ENCODE measurements at places on chromosomes 2 and 18.

- DNase-seq, result no peak
Observed at GRCh38 chr2:72340665-72341064, 193.0 kb upstream of the CYP26B1 start.

DNA sequence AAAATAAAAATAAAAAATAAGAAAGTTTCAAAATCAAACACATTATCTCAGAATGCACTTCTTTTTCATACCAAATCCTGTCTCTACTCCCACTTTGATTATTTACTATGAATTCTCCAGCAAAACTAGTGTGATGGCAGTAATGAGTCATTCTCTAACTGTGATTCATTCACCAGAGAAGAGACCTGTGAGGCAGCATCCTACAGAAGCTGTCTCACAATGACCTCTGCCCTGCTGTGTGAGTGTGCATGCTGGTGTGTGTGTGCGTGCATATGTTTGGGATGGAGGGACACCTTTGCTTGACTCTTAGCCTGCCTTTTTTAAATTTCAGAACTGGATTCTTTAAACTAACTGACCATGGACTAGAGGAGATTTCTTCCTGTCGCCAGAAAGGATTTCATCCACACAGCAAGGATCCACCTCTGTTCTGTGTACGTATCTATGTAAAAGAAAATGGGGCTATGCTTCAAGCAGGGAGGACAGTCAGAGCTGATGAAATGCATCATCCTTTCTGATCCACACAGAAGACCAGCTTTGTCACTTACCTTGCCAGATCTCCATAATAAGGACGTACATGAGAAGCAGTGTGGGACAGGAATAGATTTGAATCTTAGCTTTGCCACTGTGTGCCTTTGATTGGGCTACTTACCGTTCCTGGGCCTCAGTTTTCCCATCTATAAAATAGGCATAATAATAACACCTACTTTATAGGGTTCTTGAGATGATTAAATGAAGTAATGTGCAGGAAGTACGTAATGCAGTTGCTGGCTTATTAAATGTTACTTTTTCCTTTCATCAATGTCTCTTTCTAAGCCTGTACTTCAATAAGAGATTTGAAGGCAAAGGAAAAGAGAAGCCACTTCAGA is 31.2 kb downstream of the STAMBP start:
- peak; percentile 58 for DNase-seq

DNA sequence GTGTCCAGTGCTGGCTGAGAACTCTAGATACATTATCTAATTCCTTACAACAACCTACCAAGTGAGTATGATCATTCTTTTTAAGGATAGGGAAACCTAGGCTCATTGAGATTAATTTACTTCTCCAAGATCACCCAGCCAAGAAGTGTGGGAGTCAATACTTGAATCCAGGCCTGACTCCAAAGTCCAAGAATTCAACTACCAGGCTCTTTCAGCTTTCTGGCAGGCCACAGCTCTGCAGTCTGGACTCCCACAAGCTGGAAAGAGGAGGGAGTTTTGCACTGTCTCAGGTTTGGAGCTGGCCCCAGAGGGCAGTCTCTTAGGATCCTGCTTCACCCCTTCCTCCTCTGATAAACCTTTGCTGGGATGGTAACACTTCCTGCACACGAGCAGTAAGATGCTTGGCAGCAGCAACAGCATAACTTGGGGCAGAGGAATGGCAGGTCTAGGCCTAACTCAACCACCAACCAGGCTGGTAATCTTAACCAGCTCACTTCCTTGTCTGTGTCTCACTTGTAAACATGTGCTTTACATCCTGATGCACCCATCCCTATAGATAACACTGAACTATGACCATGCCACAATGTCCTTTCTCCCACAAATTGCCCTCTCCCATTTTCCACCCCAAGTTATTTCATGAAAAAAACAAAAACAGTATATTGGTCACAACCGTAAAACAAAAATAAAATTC is 111.1 kb upstream of the ACAA2 start:
- DNase-seq, result no peak

DNA sequence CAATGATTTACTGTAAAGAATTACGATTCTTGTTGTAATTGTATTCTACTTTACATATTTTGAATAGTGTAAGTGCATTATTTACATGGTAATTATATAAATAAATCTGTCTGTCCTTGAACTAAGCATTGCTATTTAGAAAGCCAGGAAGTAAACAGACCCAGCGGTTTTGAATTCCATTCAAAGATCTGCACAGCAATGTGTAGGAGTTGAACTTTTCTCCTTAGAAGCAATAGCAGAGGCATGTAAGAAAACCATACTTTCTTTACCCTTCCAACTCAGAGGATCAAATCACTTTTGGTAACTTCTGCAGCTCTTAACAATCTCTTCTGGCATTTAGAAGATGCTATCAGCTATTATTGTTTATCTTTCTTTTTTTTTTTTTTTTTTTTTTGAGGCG is 109.2 kb upstream of the VRK2 start:
- DNase-seq, result no peak

DNA sequence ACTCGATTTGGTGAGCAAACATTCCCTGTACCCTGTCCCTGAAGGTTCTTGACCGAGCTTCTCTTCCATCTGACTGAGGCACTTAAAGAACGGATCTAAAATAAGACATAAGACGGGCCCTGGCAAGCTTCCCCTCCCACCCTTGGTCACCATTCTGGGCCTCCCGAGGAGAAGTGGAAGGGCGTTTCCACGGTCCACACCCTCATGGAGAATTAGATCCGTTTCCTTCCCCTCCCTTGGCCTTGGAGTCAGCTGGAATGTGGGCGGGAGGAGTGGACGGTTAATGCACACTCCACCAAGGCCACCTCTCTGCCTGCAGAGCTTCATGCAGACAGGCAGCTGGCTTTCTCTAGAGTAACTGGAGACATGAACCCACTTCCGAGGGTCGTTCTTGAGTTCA is 257.3 kb upstream of the APCDD1 start:
- DNase-seq, result no peak

GRCh38 chr18:30439174-30439573 is 603.4 kb downstream of the DSC3 start:
- no peak for DNase-seq

GRCh38 chr2:178450524-178450773 is 526 bp downstream of the PRKRA start:
- DNase-seq, result no peak

DNA sequence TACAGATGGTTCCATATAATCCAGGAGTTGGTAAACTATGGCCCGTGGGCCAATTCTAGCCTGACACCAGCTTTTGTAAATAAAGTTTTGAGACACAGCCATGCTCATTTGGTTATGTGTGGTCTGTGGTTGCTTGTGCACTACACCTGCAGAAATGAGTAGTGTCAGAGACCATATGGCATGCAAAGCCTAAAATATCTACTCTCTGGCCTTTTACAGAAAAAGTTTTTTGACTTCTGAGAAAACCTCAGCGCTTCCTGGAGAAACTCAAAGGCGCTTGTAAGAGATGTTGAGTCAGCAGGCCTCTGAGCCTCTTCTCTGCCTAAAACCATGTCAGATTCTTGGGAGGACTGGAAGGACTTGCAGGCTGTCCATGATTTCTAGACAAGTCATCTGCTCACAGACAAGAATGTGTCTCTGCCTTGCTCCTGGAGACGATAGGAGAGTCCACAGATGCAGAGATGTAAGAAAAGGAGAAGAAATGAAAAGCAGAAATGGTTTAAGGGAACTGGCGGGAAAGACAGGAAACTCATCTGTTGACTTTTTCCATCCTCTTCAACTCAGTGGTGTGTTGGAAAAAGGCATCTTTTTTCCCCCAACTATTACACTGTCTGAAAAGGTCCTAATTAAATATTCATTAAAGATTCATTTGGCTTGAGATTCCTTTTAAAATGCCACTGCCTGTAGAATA is 5.2 kb downstream of the TTC39C start:
- DNase-seq, result peak; percentile 59

- no peak for DNase-seq
Observed at GRCh38 chr2:37421686-37422085, 77.3 kb downstream of the QPCT start.

DNA sequence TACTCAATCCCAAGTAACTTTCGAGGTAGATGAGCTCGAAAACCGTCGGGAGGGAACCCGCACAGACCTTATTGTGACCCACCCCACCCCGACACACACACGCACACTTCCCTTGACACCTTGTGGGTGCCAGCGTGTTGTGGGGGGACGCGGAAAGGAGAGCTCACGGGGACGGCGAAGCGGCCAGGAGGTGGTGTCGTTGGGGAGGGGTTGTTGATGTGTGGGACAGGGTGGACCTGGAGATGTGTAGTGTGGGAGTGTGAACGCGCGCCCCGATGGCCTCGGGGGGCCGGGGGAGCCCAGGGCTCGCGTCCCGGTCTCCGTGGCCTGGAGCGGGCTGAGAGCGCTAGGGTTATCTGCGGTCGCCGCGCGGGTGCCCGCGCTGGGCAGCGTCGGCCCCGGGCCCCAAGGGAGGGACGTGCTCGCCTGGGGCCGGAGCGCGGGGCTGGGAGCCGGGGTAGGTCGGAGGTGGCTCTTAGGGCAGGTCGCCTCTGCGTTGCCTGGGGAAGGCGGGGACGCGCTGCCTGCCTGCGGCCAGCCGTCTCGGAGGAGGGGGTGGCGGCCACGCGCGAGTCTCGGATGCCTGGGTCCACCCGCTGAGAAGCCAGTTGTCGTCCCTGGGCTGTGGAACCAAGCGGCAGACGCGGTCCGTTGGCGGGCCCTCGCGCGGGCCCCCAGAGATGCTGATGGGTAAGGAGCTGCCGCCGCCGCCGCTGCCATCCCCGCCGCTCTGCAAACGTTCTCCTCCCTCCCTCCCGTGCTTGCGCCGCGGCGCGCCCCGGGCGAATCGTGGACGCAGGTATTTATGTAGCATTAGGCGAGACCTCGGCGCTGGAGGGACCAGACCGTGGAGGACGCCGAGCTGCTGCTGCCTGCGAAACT is 1.6 kb downstream of the KLHL29 start:
- DNase-seq, result peak; percentile 23

- no peak for DNase-seq
Observed at GRCh38 chr2:170643346-170643745, 71.8 kb upstream of the SP5 start.

DNA sequence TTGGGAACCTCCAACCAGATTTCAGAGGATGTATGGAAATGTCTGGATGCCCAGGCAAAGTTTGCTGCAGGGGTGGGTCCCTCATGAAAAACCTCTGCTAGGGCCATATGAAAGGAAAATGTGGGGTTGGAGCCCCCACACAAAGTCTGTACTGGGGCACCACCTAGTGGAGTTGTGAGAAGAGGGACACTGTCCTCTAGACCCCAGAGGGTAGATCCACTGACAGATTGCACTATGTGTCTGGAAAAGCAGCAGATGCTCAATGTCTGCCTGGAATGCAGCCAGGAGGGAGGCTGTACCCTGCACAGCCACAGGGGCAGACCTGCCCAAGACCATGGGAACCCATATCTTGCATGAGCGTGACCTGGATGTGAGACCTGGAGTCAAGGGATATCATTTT is 573.7 kb upstream of the NXPH2 start:
- DNase-seq, result no peak

DNA sequence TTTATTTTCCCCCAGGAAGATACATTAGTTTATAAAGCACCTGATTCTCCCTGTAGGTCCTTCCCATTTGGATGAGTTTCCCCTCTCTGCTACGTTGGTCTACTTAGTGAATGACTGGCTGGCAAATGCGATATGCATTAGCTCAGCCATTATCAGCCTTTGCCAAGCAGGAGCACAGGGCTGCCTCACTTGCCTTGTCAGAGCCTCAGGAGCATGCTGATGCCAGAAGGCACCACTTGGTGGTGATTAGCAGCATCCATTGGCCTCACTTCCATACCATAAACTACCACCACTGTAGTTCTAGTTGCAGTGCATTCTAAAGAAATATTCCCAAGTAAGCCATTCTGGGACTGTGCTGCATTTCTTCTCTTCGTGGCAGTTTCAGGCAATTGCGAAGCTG is 442.8 kb upstream of the CHST9 start:
- no peak for DNase-seq

DNA sequence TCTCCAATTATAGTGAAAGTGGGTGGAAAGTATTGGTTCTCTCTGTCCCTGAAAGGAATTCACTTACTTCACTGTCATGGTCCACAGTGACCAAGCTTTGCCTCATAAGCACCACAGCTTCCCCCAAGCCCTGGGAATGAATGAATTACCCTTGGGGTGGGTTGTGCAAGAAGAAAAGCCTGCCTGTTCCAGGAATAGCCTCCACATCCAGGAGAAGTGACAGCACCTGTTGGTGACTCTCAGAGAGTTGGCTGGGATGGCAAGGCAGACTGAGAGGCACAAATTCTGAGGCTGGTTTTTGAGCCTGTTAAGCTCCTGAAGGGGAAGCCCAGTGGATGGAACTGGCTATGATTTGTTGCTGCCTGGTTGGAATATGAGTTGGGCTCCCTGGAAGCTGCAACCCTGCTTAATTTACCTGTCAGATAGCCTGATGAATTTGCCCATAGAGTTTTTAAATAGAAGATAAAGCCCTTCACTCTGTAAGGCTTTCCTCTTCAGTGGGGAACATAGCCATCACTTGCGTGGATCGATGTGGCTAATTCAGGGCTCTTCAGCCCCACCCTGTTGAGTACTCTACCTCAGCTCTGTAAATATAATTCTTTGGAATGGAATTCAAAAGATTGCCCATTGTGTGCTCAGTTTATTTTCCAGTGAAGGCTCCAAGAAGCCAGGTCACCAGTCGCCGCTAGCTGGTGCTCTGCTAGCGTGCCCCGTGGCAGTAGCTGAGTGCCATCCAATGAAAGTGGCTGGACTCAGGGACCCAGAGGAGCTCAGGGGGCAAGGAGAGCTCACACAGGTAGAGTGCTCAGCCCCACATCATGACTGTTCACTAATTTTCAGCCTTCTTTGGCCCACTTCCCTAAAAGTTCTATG is 479.3 kb downstream of the IRS1 start:
- DNase-seq, result no peak

GRCh38 chr18:31203096-31203793 is 40.6 kb upstream of the DSC1 start:
- no peak for DNase-seq

GRCh38 chr18:68676913-68677312 is 38.0 kb downstream of the TMX3 start:
- DNase-seq, result no peak

GRCh38 chr2:225170162-225170561 is 127.9 kb upstream of the DOCK10 start:
- no peak for DNase-seq

- no peak for DNase-seq
Observed at GRCh38 chr2:54887850-54888545, 162.3 kb downstream of the RTN4 start.

- DNase-seq, result no peak
Observed at GRCh38 chr18:50127516-50128210, 67.3 kb downstream of the MYO5B start.

DNA sequence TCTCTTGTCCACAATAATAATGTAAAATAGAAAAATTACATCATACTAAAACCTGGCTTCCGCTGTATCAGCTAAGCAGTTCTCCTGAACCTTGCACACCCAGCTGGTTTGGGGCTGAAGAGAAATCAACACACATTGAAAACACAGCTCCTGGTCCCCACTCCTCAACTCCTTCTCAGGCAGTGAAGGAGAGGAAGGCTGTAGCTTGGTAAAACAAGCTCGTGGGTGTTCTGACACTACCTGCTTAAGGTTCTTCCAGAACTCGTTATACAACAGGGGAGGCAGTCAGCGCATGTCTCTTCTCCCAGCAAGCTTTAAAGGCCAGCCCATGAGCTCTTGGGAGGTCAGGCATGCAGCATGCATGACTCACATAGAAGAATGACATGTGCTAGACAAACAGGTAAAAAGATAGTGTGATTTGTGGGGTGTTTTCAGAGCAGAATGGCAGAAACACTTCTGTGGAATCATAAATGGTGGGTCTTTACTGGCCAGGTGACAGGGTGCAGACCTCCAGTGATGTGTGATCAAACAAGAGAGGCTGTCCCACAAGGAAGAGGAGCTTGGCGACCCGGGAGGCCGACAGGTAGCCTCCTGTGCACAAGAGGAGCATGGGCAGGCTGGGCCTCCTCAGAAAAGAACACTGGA is 69.1 kb downstream of the UXS1 start:
- no peak for DNase-seq

- DNase-seq, result peak; percentile 78
Observed at GRCh38 chr2:38076152-38076709, 280 bp upstream of the CYP1B1 start.

Measured in activated naive CD8-positive, alpha-beta T cell treated with anti-CD3 and anti-CD28 coated beads for 36 hours (primary cell).